Retina (tissue), 1 donor: ENCODE measurements at places on chromosomes 6 and 20.
A peak's percentile ranks its signal among the peaks of the same experiment; 100 is the strongest.

GRCh38 chr6:89612121-89612520, 26.4 kb downstream of the LYRM2 start:
- DNase-seq, result no peak

GRCh38 chr20:14155361-14155760, 160.0 kb downstream of the MACROD2 start:
- DNase-seq, result no peak

GRCh38 chr6:38281126-38281525, 358.6 kb downstream of the BTBD9 start:
- no peak for DNase-seq

GRCh38 chr6:43979525-43979924, 147.7 kb downstream of the MRPL14 start:
- no peak for DNase-seq

- no peak for DNase-seq
These were observed 10.7 kb downstream of the HCK start for GRCh38 chr20:32062776-32063170.

DNA sequence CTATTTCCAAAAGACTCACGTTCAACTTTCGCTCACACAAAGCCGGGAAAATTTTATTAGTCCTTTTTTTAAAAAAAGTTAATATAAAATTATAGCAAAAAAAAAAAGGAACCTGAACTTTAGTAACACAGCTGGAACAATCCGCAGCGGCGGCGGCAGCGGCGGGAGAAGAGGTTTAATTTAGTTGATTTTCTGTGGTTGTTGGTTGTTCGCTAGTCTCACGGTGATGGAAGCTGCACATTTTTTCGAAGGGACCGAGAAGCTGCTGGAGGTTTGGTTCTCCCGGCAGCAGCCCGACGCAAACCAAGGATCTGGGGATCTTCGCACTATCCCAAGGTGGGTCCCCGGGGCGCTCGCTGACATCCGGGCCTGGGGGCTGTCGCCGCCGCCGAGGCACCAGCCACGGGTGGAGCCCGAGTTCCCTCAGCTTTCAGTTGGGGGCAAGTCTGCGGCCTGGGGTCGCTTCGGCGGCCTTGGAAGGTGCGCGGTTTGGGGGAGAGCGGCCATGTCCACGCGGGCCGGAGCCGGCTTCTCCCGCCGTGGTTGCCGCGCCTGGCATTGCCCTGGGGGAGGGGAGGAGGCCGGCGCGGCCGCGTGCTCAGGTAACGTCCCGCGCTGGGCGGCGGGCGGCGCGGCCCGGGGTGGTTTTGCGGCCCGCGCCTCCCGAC, 429 bp downstream of the AMD1 start:
- peak; percentile 91 for DNase-seq

DNA sequence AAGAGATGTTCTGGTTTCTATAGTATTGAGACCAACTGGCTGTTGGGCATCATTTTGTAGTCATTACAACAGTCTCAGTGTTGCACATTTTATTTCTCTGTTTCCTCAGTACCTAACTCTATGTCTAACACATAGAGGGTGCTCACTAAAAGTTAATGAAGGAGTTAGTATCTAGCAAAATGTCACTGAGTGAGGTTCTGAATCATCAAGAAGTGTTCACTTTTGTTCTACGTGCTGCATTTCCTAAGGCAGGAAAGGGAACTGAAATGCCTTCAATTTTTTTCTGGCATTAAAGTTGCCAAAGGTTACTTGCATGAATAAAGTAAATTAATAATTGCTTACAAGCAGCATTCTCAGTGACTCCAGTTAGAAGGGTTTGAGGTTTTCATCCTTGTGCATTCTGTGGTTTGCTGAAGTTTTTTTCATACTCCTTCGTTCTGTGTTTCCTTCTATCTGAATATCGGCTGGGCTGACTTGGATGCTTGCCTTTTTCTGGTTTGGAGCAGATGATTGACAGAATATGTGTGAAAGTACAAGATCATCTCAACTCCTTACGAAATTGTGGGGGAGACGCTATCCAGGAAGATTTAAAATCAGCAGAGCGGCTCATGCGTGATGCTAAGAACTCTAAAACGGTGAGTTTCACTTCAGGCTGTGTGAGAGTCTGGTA, 114.5 kb upstream of the SCGN start:
- DNase-seq, result no peak

DNA sequence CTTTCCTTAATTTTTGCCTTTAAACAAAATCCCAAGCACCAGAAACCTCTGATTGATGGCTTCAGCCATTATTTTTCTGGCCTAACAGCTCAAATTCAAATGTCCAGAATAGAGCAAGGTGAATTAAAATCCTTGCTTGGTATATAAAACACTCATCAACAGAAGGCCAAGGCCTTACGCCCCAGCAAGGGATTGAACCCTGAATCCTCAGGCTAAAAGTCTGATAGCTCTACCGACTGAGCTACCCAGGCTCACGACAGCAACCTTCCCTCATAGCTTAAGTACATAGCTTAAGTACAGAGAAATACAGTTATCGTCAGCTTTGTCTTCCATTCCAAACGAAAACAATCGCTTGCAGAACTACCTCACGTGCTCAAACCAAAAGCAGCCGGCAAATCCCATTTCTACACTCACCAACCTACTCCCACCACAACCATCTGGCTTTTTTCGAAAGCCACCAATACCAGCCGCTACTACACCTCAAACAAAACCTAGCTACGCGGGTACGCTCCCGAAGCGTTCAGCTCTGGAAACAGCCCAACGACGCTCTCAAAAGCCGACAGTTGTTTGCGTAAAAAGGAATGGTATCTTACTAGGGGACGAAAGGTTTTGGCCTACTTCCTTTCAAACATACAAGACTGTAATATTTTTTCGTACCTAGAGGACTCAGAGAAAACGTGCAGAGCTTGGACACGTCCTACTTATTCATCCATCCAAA, 167.5 kb downstream of the GPX5 start:
- peak; percentile 64 for DNase-seq

- DNase-seq, result no peak
These were observed 112.2 kb upstream of the ARMC2 start for GRCh38 chr6:108736002-108736361.

DNA sequence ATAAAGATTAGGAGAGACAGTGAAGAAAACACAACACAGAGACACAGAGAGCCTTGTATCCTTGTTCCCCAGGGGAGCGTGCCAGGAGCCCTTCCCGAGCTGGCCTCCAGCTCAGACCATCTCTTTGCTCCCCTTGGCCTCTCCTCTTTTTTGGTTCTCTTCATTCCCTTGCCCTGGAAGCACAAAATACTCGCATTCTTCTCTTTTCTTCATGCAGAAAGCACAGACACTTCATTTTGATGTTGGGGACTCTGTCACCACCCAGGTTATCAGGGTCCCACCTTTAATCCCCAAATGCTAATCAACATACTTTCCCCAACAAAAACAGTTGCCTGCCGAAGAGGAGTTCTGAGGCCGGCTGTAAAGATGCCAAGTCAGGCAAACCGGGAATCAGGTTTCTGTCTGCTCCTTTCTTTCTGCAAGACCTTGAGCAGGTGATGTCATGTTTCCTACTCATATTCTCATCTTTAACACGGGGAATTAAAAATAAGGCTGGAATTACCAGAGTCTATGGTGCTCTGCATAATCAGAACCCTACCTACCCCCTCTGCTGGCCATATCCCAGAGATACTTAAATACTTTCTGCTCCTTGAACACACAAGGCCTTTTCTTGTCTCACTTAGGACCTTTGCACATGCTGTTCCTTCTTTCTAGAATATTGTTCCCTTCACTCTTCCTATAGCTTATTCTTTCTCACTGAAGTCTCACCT, 21.7 kb downstream of the TGM6 start:
- DNase-seq, result no peak

DNA sequence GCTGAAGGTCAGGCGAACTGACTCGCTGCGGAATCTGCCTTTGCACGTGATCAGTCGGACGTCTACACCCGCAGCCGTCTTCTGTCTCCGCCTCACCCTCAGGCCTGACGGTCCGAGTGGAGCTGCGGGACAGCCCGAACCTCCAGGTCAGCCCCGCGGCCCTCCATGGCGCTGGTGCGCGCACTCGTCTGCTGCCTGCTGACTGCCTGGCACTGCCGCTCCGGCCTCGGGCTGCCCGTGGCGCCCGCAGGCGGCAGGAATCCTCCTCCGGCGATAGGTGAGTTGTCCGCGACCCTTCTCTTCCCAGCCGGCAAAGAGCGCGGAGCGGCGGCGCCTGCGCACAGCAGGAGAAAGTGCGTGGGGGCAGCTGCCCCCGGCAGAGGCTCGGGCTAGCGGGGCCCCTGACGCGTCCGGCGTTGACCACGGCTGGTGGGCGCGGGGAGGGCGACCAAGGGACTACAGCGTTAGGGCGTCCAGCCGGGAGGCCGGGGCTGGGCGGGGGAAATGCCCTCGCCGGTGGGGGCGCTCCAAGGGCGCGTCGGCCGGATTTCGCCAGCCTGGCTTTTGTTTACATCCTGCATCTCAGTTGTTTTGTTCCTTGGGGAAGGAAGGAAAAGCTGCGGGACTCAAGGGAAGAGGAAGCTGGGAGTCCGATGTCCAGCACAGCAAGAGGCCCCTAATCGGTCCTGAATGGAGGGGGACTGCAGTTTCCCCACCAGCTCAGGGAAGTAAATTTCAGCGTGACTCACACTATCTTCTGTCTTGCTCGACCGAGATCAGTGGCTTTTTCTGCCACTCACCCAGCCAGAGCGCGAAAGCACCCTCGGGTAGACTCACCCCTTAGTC, at the start of gene SMPDL3A:
Gene SMPDL3A, plus strand, starts transcription at position 77 of the 846 bp plus-strand sequence. Its CDS starts 89 bp downstream, at position 166.
- DNase-seq, result peak; percentile 95

DNA sequence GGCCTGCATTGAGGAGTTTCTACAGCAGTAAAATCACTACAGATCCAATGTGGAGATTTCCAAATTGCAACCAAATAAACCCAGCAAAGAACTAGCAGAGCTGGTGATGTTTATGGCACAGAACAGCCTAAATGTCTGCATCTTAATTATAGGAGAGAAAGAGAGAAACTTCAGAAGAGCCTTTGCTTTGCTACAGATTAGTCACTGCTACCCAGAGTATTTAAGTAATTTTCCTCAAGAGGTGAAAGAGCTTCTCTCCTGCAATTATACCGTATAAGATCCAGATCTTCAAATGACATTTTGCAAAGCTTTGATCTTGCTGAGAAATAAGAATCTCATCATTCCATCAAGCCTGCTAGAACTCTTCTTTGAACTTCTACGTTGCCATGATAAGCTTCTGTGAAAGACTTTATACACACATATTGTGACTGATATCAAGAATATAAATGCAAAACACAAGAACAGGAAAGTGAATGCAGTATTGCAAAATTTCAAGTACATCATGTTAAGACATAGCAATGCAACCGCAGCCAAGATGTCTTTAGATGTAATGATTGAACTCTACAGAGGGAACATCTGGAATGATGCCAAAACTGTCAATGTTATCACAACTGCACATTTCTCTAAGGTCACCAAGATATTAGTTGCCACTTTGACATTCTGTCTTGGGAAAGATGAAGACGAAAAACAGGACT, 48.0 kb downstream of the MKKS start:
- DNase-seq, result no peak

DNA sequence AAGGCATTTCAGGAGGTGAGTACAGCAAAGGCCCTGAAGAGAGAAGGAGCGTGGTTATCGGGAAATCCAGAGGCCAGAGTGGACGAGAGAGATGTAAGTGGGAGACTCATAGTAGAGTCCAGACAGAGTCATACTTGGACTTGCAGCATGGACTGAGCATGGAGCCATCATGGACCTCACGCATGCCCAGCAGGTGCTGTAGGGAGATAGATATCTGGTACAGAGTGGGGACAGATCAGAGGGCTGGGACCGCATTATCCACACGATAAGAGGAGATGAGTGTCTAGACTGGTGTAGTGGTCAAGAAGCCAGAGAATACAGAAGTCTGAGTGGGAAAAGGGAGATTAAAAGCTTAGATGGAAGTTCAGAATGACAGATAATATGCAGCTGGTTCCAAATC, 127.0 kb downstream of the TBC1D7 start:
- no peak for DNase-seq

DNA sequence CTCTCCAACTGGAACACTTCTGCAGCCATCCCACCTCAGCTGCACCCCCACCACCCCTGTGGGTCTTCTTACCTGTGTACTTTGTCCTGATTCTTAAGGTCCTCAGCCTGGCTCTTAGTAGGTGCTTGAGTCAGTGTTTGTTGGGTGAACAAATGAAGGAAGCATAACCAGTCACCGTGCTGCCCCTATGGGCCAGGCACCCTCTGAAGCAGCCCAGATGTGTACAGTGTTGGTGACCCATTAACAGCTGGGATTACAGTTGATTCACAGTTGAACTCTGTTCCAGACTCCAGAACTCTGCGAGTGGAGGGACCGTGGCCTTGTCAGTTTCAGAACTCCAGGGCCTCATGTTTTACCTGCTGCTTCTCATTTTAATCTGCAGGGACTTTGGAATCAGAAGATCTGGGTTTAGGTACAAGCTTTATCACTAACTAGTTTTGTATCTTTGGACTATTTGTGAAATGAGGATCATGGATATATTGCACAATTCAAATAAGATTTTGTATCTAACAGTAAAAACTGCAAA, 203.8 kb downstream of the TMEM242 start:
- no peak for DNase-seq

- DNase-seq, result no peak
These were observed 279.4 kb downstream of the RFPL4B start for GRCh38 chr6:112626468-112627082.

- DNase-seq, result no peak
These were observed 581.0 kb upstream of the MAP3K7 start for GRCh38 chr6:91167846-91168245.

DNA sequence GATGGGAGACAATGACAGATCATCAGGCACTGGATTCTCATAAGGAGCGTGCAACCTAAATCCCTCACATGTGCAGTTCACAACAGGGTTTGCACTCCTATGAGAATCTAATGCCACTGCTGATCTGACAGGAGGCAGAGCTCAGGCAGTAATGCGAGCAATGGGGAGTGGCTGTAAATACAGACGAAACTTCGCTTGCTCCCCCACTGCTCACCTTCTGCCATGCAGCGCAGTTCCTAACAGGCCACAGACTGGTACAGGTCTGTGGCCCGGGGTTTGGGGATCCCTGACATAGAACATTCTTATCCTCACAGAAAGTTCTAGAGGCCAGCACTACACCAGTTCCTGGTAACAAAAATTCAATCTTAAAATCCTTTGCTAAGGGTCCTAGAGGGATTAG, 23.2 kb downstream of the RRAGD start:
- no peak for DNase-seq

- no peak for DNase-seq
These were observed 63.8 kb upstream of the CLDN20 start for GRCh38 chr6:155200012-155200411.

GRCh38 chr20:38242848-38243708, 17.5 kb downstream of the KIAA1755 start:
- DNase-seq, result no peak

DNA sequence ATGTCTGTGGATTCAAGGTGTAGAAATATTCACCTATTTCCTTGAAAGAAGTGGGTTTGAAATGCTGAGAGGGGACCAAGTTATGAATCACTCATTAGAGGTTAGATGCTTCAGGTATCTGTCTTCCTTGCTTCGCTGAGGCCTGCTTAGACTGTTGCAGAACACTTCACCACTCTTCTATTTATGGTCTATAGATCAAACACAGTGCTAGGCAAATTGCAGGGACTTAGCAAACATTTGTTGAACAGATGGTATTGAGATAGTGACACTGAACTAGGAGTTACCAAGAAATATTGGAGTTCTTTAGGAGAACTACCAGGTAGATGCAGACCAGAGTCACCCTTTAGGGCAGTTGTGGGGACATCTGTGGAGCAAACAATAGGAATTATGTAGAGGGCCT, 123.8 kb downstream of the RFPL4B start:
- no peak for DNase-seq
